ENCODE measurements at places on chromosomes 16 and 17.

GRCh38 chr17:6463616-6464445, 19.6 kb downstream of the PIMREG start:
- no peak for DNase-seq

DNA sequence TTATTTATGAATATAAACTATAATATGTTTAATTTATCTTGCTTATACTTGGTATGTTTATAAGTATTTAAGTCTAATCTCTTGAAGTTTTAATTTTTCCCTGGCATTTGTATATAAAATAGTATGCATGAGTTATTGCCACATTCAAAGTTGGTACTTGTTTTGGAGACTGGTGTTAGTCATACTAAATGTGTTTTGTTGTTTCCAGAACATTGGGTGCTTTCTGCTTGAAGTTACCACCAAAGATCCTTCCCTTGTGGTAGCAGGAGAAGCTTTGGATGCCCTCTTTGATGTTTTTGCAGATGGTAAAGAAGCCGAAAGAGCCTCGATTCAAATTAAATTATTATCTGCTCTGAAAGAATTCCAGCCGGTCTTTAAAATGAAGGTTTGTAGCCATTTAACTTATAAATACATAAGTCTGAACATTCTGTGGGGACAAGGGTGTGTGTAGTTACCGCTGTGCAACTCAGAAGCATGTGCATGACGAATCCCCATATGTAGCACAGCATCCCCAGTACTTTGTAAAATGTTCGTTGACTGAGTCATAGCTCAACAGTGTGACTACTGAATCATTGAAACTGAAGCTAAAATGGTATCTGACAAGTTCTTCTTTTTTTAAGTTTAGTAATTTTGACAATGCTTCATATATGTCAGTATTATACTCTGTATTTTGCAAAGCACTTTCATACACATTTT, 36.4 kb downstream of the HEATR3 start:
- DNase-seq = peak; percentile 38

GRCh38 chr17:2975469-2975958, 87.9 kb downstream of the OR1D5 start:
- DNase-seq = no peak

GRCh38 chr16:81707411-81708265, 71.5 kb upstream of the PLCG2 start:
- DNase-seq = no peak

GRCh38 chr16:81645266-81645694, 133.8 kb upstream of the PLCG2 start:
- peak; percentile 54 for DNase-seq

GRCh38 chr17:57045868-57046704, 39.0 kb upstream of the AKAP1 start:
- DNase-seq = no peak

GRCh38 chr16:13621639-13622038, 298.3 kb upstream of the ERCC4 start:
- no peak for DNase-seq

GRCh38 chr17:31660684-31661083, 198.4 kb downstream of the COPRS start:
- no peak for DNase-seq

DNA sequence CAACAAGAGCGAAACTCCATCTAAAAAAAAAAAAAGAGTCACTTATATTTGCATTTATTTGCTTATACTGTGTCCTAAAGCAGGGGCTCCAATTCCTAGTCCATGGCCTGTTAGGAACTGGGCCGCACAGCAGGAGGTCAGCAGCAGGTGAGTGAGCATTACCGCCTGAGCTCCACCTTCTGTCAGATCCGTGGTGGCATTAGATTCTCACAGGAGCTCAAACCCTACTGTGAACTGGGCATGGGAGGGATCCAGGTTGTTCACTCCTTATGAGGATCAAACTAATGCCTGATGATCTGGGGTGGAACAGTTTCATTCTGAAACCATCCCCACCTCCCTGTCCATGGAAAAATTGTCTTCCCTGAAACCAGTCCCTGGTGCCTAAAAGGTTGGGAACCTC, 24.9 kb downstream of the ITGB3 start:
- DNase-seq = no peak

- DNase-seq = no peak
These were observed 109.0 kb upstream of the CACNG5 start for GRCh38 chr17:66725956-66726355.

- DNase-seq = no peak
These were observed 72.2 kb upstream of the GNAO1 start for GRCh38 chr16:56119133-56119532.

- peak; percentile 21 for DNase-seq
These were observed 6.4 kb downstream of the CYB561 start for GRCh38 chr17:63439687-63440086.

- DNase-seq = no peak
These were observed 1.3 kb upstream of the PRRT2 start for GRCh38 chr16:29810699-29811169.

All from BJ (cell line).